Stimulated activated naive CD8-positive, alpha-beta T cell treated with anti-CD3 and anti-CD28 coated beads, Interleukin-15, amount 100 ng/mL, for 72 hours (primary cell): ENCODE measurements at places on chromosomes 13 and 19.

GRCh38 chr13:83940742-83941141 lies 58.5 kb upstream of the SLITRK1 start:
- no peak for DNase-seq

DNA sequence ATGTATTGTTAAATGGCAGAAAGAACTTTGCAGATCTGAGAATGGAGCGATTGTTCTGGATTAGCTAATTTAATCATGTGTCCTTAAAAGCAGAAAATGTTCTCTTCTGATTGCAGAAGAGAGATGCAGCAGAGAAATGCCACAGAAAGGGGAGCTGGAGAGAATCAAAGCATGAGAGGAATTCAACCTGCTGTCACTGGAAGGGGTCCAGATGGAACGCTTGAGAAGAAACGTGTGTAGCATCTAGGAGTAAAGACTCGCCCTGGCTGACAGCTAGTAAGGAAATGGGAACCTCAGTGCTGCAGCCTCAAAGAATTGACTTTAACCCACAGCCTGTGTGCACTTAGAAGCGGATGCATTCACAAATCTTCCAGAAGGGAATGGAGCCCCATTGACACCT lies 502.8 kb downstream of the KLF12 start:
- DNase-seq = no peak

GRCh38 chr19:35715355-35715809 lies 2.4 kb upstream of the KMT2B start:
- no peak for DNase-seq

DNA sequence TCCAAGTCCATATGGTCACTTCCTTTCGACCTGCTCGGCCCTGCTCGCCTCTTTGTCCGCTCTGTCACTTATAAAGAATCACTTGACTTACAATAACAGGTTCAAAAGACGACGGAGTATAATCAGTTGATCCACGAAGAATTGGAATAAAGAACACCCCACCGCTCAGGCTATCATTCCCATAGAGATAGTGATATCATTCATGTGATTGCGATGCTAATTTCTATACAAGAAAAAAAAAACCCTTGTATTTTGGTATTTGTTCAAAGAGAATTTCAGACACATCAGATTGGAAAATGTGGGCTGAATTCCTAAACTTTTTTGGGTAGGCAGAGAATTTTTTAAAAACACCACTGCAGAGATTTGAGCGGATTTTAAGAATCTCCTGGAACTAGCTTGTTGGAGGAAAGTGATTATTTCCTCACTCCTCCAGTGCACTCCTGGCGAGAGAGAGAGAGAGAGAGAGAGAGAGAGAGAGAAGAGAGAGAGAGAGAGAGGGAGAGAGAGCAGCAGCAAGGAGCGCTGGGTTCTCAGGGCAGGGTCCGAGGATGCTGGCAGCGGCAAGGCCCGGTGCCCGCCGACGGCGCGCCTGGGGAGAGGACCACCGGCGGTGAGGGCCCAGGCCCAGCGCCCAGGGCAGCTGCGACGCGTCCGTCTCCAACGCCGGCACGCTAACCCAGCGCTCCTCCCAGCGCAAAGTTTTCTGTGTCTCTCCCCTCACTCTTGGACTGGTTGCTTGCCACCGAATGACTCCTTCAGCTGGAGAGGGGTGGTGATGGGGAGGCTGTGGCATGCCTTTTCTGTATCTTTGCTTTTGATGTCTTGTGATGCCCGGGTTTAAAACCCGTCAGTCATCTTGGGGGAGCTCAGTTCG lies 149.0 kb upstream of the ZNF536 start:
- DNase-seq = no peak

DNA sequence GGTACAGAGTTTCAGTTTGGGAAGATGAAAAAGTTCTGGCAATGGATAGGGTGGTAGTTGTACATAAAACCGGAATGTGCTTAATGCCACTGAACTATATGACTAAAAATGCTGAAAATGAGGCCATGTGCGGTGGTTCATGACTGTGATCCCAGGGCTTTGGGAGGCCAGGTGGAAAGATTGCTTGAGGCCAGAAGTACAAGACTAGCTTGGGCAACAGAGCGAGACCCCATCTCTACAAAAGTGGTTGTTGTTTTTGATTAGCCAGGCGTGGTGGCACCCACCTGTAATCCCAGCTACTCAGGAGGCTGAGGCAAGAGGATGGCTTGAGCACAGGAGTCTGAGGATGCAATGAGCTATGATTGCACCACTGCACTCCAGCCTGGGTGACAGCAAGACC lies 12.8 kb downstream of the SMAD9 start:
- DNase-seq = no peak

DNA sequence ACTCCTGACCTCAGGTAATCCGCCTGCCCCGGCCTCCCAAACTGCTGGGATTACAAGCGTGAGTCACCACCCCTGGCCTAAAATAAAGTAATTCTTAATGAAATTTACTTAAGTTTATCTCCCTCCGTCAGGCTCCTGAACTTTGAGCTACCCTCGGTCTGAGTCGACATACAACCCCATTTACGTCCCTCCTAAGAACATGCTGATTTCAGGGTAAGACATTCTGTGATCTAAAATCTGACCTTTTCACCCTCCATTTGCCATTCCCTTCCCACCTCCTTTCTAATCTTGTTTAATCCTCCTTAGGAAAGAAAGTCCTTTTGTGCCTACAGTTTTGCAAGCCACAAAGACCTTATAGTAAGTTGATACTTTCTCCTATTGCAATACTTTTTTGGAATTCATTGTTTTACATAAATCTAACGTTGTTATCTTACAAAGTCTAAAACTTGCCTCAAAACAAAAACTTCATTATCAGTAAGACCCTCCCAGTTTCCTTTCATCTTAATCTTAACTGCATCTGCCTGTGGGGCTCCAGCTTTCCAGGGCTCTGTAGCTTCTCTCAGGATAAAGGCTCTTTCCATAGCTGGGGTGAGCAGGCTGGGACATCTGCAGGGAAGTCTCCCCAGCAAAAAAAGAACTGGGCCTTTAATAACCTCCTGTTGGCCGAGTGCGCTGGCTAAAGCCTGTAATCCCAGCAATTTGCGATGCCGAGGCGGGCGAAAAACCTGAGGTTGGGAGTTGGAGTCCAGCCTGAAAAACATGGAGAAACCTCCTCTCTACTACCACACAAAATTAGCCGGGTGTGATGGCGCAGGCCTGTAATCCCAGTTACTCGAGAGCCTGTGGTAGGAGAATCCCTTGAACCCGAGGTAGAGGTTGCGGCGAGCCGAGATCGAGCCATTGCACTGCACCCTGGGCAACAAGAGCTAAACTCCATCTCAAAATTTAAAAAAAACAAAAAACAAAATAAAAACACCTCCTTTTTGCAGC lies 143.1 kb downstream of the ZNF737 start:
- DNase-seq = no peak

DNA sequence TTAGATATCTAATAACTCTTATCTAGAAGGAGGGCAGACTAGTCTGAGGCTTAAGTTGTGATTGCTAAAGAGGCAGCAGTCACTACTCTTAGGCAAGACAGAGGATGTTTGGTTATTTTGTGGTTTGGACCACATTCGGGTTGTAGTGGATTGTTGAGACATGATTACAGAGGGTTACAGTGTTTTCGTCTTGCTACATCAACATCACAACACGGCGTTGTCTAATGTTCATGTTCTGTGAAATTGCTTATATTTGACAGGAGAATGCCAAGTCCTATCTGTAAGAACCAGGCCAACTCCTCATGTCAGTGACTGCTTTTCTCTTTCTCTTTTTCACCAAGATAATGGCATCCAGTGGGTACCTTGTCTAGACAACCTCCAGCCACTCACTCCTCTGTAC lies 16.8 kb upstream of the TM9SF2 start:
- no peak for DNase-seq

DNA sequence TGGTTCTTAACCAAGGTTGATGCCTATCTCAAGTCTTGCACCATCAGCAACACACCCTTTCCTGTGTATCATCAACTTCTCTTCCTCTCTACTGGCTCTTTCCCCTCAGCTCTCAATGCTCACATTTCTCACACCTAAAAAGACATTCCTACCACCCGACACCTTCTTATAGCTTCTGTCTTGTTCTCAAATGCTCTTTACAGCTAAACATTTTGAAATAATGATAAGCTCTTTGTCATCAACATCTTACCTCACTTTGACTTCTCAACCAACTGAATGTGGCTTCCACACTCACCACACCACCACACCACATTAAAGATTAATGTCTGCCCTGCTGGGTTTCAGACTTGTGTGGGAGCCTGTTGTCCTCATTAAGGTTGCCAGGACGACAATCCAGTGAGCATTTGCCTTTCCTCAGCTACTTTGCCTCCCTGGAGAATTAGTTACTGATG lies 67.8 kb downstream of the RXFP2 start:
- no peak for DNase-seq

- DNase-seq = no peak
These were observed 268.5 kb downstream of the B3GLCT start for GRCh38 chr13:31468114-31468902.

DNA sequence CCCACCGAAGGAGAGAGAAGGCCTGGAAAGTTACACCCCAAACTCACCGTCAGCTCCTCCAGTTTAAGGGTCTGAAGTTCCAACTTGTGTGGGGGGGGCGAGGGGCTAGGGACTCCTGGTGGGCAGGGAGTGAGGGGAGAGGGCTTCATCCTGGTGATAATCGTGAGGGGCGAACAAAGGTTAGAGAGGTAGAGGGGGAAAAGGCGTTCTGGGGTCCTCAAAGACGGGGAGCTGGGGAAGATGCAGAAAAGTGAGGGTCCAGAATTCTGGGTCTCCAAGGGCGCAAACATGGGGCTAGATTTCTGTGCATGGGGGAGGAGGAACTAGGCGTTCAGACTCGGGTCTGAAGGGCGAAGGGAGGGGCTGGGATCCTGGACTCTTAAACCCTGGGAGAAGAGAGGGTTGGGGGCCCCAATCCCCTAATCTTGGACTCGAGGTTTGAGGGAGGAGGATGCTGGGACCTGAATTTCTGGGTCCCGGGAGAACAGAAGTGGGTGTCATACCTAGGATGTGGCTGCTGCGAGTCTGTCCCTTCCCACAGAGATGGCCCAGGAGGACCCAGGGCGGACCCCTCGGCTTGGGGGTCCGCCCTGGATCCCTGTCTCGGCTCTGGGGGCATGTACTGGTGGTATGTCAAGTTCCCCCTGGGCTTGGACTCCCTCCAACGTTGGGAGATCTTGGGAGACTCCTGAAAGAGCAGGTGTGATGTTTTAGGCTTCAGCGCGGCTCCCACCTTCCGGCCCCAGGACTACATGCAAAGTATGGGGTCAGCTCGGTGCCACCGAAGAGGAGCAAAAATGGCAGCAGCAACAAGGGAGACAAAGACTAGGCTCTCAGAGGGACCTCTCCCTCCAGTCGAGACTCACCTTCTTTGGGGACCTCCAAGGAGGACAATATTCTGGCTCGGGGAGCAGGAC lies 4.5 kb downstream of the MAMSTR start:
- DNase-seq = no peak

DNA sequence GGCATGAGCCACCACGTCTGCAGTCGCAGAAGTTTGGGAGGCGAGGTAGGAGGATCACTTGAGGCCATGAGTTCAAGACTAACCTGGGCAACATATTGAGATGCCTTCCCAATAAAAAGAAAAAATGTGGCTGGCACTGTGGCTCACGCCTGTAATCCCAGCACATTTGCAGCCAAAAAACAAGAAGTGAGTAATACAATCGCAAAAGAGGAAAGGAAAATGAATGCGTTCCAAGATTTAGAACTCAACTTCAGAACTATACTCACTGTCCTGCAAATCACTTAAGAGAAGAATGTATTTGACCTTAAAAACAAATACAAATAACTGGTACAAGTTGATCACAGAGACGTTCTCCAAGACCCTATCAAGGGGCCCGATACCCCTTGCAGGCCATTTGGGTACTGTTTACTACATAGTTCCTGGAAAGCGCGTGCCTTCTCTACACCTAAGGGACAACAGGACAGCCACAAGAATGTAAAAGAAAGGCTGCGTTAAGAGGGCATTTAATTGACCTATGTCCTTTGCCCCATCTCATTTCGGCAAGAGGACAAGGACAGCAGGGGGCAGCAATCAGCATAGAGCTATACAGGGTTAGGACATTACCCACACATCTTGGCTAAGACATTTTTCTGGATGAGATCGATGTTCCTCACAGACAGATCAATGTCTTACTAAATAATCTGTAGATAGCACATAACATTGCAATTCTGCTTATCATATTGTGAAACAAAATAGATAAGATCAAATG lies 41.3 kb downstream of the FLT3 start:
- DNase-seq = peak; percentile 29

GRCh38 chr13:37074703-37075102 lies 15.2 kb upstream of the SUPT20H start:
- no peak for DNase-seq

DNA sequence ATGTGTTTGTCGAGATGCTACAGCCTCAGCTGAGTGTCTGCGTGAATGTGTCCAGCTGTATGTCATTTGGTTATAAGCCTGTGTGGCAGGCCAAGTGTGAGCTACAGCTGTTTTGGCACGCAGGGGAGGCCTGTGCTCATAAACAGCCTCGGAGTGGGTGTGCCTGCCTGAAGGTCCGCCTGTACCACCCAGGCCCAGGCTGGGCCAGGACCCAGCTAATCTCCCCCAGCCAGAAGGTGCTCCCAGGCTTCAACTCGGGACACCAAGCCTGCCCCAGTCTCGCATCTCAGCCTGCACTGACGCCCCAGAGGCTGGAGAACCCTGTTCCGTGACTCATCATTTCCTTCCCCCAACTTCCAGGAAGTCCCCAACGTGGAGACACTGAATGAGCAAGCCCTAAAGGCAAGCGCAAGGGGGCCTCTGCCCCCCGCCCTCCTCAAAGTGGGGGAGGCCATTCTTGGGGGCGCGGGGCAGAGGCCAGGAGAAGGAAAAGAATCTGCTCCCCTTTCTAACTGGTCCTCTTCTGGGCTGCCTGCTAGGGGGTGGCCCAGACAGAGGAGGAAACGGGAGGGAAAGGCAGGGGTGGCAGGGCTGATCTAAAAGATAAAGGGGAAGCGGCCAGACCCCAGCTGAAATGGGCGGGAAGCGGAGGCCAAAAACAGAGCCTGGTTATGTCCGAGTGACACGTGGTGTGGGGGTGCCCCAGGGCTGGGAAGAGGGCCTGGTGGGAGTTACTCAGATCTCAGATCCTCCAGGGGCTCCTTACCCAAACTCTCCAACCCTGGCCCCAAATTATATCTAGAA lies 2.0 kb downstream of the SLC1A5 start:
- peak; percentile 84 for DNase-seq
